Activated CD4-positive, CD25-positive, alpha-beta regulatory T cell treated with anti-CD3 and anti-CD28 coated beads, Interleukin-2, amount 50 U/mL, for 24 hours (primary cell): ENCODE measurements at places on chromosomes 1 and 21.

GRCh38 chr1:220685879-220686278, 4.3 kb upstream of the C1orf115 start:
- no peak for ATAC-seq

GRCh38 chr1:64983110-64983509, 16.8 kb upstream of the JAK1 start:
- ATAC-seq: no peak

- no peak for ATAC-seq
Measured at GRCh38 chr1:84700070-84700469, 9.8 kb upstream of the SSX2IP start.

DNA sequence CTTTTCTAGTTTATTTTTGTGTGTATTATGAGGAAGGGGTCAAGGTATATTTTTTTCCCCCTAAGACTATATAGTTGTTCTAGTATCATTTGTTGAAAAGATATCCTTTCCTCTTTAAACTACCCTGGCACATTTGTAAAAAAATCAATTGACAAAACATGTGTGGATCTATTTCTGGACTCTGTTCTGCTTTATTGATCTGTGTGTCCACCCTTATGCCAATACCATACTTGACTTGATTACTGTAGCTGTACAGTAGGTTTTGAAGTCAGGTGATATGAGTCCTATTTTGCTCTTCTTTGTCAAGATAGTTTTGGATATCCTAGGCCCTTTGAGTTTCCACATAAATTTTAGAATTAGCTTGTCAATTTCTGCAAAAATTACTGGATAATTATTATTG, 21.2 kb upstream of the SOX13 start:
- ATAC-seq: no peak

GRCh38 chr21:31351438-31351837, 7.4 kb upstream of the TIAM1 start:
- ATAC-seq: no peak

DNA sequence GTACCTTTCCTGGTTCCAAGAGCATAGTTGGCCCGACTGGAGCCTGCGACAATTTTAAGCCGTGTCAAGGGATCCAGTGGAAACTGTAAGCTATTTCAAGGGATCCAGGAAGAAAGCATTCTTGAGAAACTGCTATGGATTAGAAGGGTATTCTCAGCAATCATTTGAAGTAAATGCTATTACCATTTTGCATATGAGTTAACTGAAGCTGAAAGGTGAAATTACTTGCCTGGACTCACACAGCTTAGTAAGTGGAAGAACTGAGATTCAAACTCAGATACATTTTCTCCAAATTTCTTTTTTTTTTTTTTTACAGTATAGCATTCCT, 589 bp downstream of the ZNF684 start:
- ATAC-seq: no peak

DNA sequence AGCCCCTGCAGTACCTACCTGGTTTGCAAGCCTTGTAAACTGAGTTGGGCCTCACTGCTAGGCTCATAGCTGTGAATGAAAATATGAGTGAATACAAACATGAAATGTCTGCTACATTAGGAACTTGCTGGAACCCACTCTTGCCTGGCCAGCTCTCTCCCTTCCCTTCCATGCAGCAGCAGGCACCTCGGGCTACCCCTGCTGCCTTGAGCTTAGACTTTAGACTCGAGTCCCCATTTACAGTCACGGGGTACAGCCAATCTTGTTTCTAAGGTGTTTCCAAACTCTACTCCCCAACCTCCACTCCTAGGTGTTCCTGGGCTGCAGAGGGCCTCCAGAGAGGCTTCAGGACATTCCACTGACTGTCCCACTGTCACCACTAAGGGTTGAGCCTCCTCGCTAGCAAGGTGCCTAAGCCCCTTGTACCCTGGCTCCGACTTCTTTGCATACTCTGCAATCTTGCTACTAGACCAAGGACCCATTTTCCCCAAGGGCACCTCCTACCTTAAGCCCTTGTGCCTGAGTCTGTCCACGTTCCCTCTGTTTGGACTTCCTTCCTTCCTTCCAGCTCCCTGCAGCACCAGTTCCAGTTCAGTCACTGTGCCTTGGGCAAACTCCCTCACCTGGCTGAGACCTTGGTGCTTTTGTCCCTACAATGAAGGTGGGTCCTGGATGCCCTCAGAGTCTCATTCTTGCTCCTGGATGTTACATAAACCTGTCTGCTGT, 36.9 kb downstream of the CDK18 start:
- no peak for ATAC-seq

DNA sequence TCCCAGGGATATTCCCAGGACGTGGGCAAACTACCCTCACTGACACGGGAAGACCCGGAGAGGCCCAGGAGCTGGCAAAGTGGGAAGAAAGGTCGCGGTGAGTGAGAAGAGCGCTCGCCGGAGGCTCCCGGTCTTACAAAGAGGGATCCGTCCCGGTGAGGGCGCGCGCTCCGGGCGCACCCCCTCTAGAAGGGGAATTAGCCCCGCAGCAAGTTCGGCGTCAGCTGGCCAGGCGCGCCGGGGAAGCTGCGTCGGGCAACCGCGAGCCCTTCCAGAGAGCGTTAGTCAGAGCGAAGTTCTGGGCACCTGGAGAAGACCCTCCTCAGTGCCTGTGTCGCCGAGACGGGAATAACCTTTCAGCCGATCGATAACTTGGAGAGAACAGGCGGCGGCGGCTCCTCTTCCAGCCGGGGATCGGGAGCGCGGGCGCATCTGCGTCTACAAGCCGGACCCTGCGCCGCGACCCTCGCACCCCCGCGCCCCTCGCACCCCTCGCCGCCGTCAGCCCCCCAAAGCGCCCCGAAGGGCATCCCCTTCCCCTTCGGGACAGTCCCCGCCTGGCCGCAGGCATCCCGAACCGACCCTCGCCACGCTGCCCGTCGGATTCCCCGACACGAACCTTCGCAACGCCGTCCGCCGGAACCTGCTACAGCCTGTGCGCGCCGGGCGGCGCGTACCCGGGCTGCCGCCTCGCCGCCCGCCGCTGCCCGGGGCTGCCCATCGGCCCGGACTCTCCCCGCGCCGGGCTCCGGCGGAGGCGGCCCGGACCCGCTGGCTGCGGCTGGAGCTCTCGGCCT, 485 bp downstream of the SIPA1L2 start:
- ATAC-seq: peak; percentile 46

DNA sequence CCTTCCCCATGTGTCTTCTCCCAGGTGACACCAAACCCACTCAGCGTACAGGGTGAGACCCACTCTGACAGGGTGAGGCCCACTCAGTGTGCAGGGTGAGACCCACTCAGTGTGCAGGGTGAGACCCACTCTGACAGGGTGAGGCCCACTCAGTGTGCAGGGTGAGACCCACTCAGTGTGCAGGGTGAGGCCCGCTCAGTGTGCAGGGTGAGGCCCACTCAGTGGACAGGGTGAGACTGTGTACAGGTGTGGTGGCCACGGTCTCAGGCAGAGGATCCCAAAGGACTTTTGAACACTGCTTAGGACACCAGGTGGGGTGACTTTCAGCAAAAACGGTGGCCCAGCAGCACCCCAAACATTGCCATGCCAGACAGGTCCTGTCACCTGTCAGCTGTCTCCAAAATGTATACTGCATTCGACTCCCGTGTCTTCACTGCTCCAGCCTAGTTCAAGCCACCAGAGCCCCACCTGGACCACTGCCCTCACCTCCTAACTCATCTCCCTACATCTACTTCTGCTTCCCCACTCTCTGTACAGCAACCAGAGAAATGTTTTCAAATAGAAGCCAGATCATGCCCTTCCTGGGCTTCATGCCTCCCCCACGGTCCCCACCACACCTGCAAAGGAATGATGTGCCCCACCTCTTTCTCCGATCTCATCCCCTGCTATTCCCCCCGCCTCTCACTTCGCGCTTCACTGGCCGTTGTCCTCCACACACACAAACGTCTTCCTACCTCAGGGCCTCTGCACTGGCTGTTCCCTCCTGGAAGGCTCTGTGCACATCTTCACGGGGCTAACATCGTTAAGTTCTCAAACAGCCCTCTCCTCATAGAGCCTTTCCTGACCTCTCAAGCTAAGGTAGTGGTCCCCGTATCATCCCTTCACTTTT, 52.1 kb downstream of the ACBD3 start:
- no peak for ATAC-seq

DNA sequence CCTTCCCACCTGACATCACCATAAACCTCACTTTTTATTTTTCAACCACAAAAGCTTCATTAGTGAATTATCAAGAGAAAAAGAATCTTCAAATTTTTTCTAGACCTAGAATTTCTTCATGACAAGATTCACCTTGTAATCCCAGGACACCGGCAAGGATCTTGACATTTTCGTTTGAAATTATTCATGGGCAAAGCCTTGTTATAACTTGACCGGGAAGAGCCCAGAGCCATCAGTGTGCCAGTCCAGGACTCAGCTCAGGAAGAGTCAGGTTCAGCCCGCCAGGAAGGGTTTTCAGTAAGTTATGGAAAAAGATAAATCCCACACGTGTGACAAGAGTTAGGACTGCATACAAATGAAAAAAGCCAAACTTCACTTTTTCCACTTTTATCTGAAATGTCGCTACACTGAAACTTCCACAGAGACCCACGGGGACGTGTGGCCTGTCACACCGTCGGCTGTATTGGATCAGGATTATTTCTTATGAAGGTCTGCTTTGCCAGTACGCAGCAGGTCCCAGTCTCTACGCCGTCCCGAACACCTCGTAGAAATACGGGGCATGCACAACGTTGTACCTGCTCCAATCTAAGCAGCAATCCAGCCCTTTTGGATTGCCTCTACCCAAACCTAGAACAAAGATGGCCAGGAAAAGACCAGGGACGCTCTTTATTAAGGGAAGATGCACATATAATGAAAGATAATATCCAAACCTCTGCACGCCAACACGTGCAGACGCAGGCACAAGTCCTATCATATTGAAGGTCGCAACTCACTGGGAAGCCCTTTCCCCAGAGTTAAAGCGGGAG, 916 bp downstream of the F3 start:
- no peak for ATAC-seq

DNA sequence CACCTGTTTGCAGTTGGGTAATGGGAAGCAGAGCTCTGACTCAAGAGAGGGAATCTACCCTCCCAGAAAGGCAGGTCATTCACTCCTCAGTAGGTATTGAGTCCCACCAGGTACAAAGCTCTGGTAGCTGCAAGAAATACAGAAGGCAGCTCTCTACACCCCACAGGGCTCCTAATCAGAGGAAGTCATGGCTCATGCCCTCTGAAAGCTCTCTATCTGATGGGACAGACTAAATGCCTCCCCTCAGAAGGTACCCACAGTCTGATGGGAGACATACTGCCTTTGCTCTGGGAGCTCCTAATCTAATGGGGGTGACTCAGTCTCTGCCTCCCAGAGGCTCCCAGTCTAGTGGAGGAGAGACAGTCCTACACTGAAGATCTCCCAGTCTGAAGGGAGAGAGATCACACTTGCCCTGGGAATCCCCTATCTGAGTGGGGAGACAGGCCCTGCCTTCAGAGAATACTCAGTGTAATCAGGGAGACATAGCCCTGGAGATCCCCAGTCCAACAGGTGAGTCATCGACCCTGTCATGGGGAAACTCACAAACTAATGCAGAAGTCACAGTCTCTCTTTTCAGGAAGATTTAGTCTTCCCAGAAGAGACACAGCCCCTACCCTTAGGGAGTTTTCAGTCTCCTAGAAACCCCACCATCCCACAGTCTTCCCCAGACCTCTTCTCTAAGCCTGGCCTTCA, 23.7 kb downstream of the CAMK1G start:
- peak; percentile 78 for ATAC-seq

DNA sequence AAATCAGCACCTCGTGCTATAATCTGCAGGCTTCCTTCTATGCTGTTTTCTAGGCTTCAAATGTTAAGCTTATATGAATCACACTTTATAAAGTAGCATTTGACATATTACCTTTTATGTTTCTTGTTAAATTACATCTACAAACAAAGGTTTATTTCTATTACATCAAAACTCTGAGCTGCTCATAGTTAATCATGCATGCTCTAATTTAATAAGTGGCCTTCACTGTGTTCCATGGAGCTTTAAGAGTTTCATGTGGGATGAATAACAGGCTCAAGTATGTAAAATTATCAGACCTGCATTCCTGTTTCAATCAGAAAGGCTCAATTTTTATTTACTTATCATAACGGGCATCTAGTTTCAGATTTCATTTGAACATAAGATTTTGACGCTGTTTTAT, 13.0 kb downstream of the SLC19A2 start:
- ATAC-seq: no peak

GRCh38 chr1:7153464-7153863, 368.2 kb downstream of the CAMTA1 start:
- ATAC-seq: no peak

- ATAC-seq: no peak
Measured at GRCh38 chr1:151584278-151584677, 27.6 kb upstream of the SNX27 start.

- no peak for ATAC-seq
Measured at GRCh38 chr1:42266253-42267135, 68.5 kb downstream of the FOXJ3 start.

GRCh38 chr1:67573311-67573872, 111.6 kb upstream of the GADD45A start:
- no peak for ATAC-seq

DNA sequence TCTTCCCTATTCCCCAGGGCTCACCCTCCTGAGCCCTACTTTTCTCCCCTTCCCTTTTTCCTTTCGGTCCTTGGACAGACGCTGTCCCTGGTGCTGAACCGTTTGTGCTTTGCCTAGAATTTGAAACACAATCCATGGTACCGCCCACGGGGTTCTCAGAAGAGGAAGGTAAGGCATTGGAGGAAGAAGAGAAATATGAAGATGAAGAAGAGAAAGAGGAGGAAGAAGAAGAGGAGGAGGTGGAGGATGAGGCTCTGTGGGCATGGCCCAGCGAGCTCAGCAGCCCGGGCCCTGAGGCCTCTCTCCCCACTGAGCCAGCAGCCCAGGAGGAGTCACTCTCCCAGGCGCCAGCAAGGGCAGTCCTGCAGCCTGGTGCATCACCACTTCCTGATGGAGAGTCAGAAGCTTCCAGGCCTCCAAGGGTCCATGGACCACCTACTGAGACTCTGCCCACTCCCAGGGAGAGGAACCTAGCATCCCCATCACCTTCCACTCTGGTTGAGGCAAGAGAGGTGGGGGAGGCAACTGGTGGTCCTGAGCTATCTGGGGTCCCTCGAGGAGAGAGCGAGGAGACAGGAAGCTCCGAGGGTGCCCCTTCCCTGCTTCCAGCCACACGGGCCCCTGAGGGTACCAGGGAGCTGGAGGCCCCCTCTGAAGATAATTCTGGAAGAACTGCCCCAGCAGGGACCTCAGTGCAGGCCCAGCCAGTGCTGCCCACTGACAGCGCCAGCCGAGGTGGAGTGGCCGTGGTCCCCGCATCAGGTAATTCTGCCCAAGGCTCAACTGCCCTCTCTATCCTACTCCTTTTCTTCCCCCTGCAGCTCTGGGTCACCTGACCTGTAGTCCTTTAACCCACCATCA, 10.4 kb downstream of the BCAN start:
- ATAC-seq: no peak

DNA sequence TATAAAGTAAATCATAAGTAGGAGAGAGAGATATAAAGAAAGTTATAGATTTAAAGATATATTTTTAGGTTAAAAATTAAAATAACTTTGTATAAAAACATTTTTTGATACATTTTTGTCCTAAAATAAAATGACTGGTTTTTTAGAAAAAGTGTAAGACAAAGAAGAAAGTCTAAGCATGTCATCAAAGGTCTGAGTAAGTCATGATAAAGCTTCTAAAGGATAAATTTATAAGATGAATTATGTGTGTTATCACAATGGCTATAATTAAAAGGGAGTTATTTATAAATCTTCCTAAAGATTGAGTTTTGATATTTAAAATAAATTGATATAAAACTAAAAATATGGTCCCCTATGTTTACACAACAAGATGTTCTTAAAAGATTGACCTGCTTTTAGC, 370.9 kb downstream of the PTPRU start:
- ATAC-seq: no peak

GRCh38 chr1:89311757-89312156, 39.1 kb upstream of the GBP5 start:
- no peak for ATAC-seq
